ELF-1 (cell line): ENCODE measurements at places on chromosomes 1 and 21.

DNA sequence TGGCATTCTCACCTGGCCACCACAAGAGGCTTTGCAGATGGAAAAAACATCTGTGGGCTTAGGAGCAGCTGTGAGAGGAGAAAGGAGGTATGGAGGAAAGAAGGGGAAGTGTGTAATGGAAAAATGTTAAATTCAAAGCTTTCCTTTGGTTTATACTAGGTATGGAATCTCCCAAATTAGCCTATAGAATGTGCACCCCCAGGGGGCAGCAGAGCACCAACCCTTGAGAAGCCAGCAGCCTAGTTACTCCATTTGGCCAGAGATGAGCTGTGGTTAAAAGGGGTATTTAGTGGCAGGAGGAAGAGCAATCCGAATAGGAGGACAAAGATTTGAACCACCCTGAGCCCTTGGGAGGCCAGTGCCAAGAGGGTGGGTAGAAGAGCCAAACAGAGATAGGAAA, 97.5 kb upstream of the CTTNBP2NL start:
- peak; percentile 72 for DNase-seq

GRCh38 chr1:33997127-33998036, 133.5 kb downstream of the HMGB4 start:
- DNase-seq, result no peak

DNA sequence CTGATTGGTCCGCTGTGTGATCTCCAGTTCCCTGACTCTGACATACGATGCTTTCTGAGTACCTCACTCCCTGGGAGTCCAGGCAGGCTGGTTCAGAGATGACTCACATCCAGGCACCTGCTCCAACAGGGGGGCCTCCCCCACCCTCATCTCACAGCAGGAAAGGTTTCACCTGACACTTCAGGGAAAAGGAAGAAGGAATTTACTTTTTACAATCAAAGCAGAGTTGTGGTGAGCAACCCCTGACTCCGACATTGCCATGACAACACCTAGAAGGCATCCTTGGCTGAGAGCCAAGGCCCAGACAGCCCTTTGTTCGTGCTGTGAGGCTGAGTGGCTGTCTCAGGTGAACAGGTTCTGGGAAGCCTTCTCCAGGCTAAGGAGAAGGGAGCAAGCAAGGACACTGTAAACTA, 164.6 kb upstream of the GJB5 start:
- DNase-seq, result peak; percentile 41

DNA sequence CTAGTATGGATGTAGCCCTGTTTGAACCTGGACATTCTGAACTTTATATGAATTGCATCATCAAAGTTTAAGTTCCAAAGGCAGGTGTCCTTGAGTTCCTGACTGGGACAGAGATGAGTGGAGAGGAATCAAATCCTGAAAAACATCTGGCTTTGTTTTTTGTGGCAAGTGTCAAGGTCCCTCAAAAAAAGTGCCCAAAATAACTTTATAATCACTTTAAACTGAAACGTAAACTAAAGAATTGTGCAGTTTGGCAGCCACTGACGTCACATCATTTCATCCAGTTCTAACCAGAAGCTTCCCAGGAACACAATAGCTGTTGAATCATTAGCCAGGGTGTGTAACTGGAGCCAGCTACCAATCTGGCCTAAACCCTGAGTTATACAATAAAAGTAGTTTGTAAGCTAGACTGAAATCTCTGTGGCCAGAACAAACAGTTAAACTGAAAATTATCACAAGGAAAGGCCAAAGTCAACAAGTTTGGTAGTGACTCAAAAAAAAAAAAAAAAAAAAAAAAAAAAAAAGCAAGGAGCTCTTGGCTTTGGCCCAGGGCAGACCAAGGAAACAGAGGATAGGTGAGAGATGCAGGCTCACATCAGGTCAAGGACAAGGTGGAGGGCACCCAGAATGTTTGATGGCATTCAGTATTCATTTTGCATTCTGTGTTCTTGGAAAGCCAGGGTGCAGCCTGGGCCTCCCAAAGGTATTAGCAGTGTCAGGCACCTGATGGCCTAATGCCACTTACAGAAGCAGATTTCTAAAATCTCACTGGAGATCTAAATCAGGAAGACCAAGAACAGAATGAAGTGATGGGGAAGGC, 74.3 kb downstream of the TNFSF18 start:
- DNase-seq, result no peak
